HT-29 (cell line): ENCODE measurements at places on chromosomes 16 and 17. TPM values are rescaled to one million over a fixed set of nuclear protein-coding genes. Genes with fewer than 3 reads are reported as not detected.
A peak's percentile ranks its signal among the peaks of the same experiment; 100 is the strongest.

TBC1D3I gene
- 0.10 and 0.42 TPM in 2 replicates for total RNA-seq

C1QL1 gene
- 0.05 TPM in 1 of 2 replicates, not detected in the other for total RNA-seq

CDH11 gene
- not detected in 2 replicates for total RNA-seq

COPZ2 gene
- total RNA-seq, result 0.89 and 4.2 TPM in 2 replicates

NEK8 gene
- 13.9 and 15.0 TPM in 2 replicates for total RNA-seq

HOXB6 gene
- total RNA-seq, result 160 and 174 TPM in 2 replicates

ESRP2 gene
- total RNA-seq, result 104 and 122 TPM in 2 replicates

DNA sequence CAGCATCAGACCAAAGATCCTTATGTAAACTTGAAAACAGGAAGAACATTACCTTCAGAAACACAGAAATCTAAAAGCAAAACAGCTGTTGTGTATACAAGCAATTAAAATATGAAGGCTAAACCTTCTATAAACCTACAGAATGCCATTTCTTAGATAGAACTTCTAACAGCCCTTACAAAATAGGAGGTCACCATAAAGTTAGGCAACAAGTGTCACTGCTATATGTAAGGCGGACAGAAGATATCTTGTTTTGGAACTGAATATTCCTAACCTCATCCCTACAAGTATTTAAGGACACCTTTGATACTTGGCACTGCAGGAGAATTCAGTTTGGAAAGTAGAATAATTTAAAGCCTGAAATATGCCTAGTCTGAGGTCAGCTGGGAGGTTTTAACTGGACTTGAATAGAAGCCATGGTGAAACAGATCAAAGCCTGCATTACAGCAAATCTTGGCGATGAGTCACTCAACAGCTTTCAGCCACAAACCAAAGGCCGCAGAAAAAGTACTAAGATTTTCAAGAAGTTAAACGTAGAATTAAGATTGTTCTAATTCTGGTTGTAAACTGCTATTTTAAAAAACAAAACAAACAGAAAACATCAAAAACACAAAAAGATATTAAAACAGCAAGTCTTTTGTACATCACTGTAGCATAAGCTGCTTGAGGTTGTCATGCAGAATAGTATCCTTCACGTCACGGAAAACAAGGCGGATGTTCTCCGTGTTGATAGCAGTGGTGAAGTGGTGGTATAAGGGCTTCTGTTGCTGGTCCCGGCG is 42.7 kb downstream of the GNA13 start:
- DNase-seq, result peak; percentile 51

DNA sequence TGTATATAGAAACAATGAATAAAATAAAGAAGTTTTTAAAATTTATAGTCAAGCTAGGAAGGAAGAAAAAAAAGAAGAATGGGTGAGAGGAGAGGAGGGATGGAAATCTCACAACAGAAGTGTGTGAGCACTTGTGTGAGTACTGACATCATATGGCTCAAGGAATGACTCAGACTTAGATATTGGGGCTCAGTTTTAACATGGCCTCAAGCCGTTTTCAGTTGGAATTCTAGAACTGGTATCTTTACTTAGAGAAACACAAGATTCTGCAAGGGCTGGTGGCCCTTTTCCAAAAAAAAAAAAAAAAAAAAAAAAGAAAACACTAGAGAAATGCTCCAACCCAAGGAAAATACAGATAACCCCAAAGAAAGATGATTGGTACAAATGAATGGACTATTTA is 55.1 kb downstream of the STXBP4 start:
- no peak for DNase-seq

DNA sequence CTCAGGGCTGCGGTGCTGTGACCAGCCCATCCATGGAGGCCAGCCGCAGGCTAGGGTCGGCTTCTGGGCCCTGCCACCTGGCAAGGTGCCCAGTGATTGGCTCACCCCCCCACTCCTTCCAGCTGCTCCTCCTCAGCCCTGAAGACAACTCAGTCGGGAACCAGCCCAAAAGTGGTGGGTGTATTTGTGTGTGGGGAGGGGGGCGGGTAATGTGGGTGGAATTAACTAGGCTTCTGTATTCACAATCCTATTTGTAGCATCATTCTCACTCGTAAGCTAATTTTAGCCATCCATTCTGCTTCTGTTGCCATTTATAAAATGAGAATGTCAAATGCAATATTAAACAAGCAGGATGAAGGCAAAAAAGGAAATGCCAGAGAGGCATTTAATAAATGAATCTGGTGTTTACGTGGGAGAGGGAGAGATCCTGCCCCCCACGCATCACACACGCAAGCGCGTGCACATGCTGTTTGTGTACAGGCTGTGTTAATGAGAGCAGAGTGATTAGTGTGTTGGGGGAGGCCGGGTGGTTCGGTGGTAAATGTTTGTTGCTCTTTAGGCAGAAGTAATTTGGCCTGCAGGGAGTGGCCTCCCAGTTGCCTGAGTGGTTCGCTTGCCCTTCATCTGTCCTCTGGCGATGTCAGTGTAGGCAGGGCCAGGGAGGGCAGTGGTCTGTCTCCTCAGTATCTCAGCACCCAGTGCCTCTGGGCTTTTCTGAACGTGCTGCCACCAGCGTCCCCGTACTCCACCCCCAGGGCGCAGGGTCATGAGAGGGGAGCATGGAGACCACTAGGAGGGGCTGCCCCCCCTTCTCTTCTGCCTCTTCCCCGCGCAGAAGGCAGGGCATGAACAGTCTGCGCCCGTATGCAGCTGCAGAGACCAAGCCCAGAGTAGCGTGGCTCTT is 140.1 kb downstream of the CCDC182 start:
- DNase-seq, result no peak

- peak; percentile 36 for DNase-seq
Measured at GRCh38 chr17:29143894-29144293, 36.3 kb downstream of the MYO18A start.

DNA sequence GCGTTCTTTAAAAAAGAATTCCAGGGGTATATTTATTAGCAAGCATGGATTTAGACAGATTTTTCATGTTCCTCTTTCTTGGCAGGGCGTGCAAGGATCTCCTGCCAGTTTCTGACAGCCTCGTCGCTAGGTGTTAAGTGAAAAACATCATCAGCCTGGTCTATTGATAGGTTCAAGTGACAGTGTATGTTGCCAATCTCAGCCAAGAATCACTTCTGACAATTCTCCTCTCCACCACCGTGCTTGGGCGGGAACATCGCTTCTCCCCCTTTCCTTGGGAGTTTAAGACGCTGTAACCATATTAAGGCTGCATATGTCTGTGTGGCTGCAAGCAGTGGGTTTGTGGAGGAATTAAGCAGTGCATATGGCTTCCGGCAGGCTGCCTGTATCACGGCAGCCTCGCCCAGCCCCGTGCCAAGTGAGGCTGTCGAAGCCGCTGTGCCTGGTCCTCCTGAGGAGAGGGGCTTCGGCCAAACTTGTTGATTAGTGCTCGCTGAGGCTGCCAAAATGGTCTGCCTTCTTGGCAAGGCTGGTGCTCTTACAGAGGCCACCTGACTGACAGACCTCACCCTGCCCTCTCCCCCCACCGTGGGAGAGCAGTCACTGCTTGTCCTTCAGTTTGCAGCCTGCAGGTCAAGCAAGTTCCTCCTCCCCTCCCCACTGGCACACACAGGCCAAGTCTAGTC is 132.2 kb upstream of the MPHOSPH6 start:
- no peak for DNase-seq

DNA sequence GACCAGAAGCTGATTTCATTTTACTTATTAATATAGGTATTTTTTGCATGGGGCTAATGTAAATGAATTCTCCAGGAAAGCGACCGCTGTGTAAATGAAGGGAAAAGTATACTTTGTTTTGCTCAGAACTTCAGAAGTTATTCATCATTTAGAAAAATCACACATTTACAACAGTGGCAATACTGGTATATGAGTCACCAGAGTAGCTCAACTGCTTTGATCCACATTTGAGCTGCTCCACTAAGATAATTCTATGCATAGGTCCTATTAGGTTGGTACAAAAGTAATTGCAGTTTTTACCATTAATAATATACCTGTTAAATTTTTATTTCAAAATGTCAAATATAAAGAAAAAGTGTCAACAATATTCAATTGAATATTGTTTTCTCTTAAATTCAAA is 22.9 kb upstream of the DYNLRB2 start:
- no peak for DNase-seq

GRCh38 chr17:1752425-1753262 is 9.2 kb upstream of the SERPINF1 start:
- DNase-seq, result peak; percentile 80

DNA sequence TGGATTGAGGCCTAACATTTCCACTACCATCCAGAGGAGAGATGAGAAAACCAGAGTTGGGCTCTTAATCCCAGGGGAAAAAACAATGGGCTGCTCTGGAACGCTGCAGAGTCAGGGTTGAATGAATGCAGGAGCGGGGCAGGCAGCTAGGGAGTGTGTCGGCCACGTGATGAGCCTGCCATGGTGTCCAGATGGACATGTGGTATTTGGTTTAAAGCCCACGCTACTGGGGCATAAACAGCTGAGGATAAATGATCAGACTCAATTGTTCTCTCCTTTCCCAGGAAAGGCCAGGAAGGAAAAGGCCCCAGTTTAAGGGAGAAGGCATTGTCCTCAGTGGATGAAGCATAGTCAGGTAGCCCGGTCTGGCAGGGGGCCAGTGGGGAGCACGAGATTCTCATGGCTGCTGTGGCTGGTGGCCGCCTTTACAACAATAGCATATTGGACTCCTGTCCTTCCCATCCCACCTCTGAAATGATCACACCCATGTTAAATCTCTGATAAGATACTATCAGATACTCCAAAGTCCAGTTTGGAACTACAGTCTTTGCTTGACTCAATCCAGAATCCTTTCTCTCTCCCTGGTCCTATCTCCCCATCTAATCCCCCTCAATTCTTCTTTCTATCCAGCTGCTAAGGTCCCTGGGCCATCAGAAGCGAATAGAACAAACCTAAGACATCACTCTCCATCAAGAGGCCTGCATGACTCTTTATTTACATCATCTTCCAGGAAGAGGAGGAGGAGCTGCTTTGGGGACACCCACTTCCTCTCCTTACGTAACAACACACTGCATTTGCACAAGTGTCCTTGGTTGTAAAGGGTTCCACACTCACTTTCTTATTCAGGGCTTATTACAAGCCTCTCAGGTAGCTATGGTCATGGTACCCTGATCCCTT is 20.4 kb downstream of the CA4 start:
- DNase-seq, result no peak

DNA sequence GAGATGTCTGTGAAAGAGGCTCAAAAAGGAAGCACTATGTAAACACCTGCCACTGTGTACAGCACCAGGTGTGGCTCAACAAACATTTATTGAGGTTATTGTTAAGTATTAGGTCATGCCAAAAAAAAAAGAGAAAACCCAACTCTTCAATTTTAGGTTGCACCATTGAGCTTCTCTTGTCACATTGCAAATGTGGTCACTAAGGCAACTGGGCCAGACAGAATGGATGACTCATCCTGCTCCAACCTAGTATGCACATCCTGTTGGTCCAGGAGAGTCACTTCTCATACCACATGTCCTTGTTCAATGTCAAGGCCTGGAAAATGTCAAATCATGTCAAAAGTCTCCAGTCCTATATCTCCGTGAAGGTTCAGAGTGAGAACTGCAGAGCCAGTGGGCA is 25.0 kb downstream of the HOXB1 start:
- peak; percentile 80 for DNase-seq

DNA sequence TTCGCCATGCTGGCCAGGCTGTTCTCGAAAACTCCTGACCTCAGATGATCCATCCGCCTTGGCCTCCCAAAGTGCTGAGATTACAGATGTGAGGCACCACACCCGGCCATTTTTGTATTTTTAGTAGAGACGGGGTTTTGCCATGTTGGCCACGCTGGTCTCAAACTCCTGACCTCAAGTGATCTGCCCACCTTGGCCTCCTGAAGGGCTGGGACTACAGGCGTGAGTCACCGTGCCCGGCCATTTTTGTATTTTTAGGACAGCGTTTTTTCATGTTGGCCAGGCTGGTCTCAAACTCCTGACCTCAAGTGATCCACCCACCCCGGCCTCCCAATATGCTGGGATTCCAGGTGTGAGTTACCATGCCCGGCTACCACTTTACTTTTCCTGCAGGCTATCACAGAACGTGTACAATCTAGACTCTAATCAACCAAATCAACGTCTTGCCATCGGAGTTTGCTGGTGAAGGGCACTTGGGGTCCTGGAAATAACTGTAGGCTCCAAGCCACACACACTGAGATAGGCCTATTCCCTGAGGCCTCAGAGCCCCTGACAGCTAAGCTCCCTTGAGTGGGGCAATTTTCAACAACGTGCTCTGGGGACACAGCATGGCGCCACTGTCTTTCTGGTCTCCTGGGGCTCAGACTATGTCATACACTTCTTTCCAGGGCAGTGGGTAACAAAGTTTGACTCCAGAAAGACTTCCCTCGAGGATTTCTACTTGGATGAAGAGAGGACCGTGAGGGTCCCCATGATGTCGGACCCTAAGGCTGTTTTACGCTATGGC is 12.7 kb downstream of the SERPINF1 start:
- DNase-seq, result no peak

DNA sequence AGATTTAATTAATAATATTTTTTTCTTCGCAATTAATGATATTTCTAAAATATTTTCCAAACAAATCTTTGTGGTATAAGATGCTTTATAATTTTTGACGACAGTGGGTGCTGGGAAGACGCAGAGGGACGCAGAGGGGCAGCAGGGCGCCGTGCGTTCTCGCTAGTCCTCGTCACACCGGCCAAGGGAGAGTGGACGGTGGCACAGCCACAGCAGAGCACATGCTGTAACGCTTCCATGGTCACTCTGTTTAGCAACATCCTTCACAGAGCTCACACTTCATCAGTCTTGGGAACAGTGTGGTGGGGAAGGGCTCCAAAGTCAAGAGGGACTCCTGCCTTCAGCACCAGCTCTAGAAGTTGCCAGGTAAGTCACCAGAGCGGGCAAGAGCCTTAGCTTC is 60.4 kb downstream of the NDEL1 start:
- DNase-seq, result no peak

GRCh38 chr17:11031787-11032186 is 193.9 kb upstream of the PIRT start:
- no peak for DNase-seq

- no peak for DNase-seq
Measured at GRCh38 chr17:42901535-42902229, 1.1 kb downstream of the G6PC1 start.

- DNase-seq, result no peak
Measured at GRCh38 chr17:20927308-20927977, 115.4 kb downstream of the USP22 start.

DNA sequence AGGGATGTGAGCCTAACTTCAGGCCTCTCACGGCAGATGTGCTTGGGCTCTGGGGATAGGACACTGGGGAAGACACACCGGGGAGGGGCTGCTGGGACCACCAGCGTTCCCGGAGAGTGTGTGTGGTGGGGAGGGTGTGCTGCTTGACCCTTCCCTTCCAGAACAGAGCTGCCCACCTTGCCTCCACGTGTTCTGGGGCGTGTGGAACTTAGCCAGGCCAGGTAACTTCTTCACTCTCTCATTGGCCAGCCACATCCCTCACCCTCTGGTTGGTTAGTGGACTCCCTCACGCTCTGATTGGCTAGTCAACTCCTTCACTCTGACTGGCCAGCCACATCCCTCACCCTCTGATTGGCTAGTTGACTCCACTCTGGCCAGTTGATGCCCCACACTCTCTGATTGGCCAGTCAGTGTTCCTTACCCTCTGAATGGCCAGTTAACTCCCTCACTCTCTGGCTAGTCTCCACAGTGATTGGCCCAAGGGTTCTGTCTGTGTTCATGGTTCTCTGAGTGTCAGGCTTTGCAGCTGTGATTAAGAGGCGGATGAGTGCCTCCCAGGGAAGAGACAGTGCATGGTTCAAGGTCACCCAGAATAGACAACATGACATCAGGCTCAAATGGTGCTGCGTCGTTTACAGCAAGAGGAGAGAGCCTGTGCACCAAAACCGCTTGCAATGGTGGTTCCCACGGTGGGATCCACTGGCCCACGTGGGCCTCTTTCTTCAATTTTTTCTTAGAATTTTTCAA is 10.0 kb downstream of the TMEM235 start:
- peak; percentile 58 for DNase-seq
